ENCODE measurements at places on chromosomes 13 and 19. TPM values are rescaled to one million over a fixed set of nuclear protein-coding genes. Genes with fewer than 3 reads are reported as not detected.

Gene MRPL4
- polyA plus RNA-seq, result 29.1 TPM

- no peak overlapping the region for H3K4me3 ChIP-seq
- peaks cover 40% of the 10 kb centered on the region for H3K36me3 ChIP-seq
- no peak for DNase-seq
Observed at GRCh38 chr19:39352381-39353255, 10.4 kb downstream of the SAMD4B start.

GRCh38 chr13:103066781-103067345 lies 646 bp upstream of the SLC10A2 start:
- H3K4me3 ChIP-seq, result no peak overlapping the region
- peaks cover 4% of the 10 kb centered on the region for H3K4me1 ChIP-seq
- no peak overlapping the region for H3K27ac ChIP-seq

- no peaks in the 10 kb centered on the region for H3K27me3 ChIP-seq
- no peak overlapping the region for H3K4me3 ChIP-seq
- peaks cover 10% of the 10 kb centered on the region for H3K36me3 ChIP-seq
Observed at GRCh38 chr19:5665781-5666513, 14.4 kb downstream of the MICOS13 start.

GRCh38 chr13:29817604-29818378 lies 32.6 kb downstream of the UBL3 start:
- no peaks in the 10 kb centered on the region for H3K27me3 ChIP-seq
- no peaks in the 10 kb centered on the region for H3K36me3 ChIP-seq
- H3K27ac ChIP-seq, result peak overlapping the region; percentile 78
- H3K4me3 ChIP-seq, result peak overlapping the region; percentile 85
- peaks cover 28% of the 10 kb centered on the region for H3K4me1 ChIP-seq

DNA sequence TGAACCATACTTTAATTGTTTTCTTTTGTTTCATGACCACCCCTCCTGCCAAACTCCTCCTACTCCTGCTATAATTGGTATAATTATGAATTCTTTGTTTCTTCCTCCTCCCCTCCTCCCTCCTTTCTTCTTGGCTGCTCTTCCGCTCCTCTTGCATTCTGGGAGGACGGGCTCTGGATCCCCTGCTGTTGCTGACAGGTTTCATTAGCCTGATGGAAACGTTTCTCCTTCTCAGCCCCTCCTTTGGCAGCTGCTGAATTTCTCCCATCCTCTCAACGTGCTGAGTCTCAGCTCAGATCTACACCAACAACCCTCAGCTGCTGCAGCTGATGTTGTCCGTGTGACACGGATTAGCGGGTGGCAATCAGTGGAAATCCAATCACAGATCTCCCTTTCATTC lies 97.1 kb upstream of the UBAC2 start:
- peaks cover 5% of the 10 kb centered on the region for H3K4me1 ChIP-seq
- H3K27me3 ChIP-seq, result peaks cover 10% of the 10 kb centered on the region
- no peak overlapping the region for H3K27ac ChIP-seq
- H3K4me3 ChIP-seq, result no peak overlapping the region
- peaks cover 4% of the 10 kb centered on the region for H3K36me3 ChIP-seq

DNA sequence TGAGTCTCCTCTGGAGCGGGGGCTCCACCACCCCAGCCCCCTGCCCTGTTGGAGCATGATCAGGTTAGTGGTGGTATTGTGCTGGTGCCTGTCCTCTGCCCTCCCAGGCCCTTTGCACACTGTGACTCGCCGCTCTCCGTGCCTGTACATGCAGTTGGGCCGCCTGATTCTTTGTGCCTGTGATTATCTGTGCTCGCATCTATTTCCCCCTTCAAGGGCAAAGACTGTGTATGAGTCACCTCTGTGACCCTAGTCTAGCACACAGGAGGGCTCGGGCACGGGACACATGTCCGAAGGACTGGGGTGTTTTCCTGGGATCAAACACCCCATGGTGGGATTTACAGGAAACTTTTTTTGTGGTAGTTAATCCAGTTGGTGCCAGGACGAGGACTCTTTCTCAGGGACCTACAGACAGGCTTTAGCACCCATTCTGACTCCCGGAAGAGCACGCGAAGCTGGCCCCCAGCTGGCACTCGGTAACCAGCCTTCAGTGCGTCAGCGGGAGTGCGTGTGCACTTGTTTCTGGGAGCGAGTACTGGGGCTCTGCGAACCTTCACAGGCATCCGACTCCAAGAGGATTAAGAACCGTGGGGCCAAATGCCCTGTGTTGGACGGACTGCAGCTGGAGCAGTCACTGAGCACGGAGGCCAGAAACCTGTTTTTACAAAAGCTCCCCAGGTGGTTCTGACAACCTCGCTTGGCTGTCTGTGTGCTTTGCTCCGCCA lies 6.7 kb downstream of the PPP1R37 start:
- H3K27ac ChIP-seq, result no peak overlapping the region
- peaks cover 78% of the 10 kb centered on the region for H3K4me1 ChIP-seq
- H3K36me3 ChIP-seq, result no peaks in the 10 kb centered on the region
- peak overlapping the region; percentile 49 for H3K4me3 ChIP-seq

All from naive B cell (primary cell).